Coronary artery (tissue), 2 donors: ENCODE measurements at places on chromosomes 6 and 20.

DNA sequence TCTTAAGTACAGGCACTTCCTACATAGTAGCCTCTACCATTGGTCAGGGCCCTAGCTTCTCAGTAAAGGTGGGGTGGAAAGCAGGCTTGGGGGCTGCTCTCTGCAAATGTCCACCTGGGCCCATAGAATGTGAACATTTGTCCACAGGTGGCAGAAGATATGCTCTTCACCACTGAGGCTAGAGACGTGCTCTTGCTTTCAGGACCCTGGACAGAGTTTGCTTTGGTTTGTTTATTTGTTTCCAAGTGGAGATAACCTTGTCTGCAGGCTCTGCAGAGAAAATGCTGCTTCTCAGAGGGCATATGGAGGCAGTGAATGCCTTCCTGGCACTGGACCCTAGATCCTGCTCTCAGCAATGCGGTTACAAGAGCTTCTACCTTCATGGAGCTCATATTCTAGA, 129.0 kb downstream of the F13A1 start:
- DNase-seq: no peak

- DNase-seq: no peak
Observed at GRCh38 chr6:155381673-155382337, 67.5 kb upstream of the TFB1M start.

DNA sequence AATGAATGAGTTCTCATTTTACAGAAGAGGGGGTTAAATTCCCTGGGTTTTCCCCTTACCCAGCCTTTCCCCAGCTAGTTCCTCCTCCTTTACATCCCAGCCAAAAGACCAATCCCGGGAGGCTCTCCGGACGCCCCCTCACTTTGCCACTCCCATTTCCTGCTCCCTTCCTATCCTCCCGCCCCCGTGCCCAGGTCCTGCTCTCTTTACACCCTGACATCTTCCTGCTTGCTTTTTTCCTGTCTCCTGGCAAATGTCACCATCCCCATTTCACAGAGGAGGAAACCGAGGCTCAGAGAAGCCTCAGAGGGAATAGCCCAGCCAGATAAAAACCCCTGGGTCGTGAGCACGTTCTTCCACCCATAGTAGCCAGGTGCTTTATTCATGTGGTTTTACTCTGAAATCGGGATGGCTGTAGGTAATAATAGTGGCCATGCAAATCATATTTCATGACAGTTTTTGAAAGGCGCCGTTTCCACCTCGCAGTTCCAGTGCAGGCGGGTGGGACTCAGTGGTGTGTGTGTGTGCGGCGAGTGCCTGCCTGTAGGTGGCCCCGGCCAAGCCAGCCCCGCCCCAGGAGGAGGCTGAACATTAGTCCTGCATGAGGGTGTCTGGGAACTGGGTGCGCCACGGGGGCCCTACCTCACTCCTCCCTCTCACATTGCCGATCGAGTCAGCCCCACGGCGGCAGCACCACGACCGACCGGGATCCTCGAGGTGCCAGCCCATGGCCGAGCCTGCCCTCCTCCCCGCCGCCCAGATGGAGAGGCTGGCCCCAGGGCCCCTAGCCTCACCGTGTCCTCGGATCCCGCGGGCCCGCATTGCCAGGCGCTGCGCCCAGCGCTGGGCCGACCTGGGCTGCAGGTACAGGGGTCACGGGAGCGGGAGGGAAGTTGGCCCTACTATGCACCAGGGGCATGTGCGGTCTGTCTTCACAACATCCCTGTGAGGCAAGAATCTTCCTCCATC, at the start of gene ARHGAP40:
TSS of gene ARHGAP40 (plus strand) at position 594 of the 969 bp plus-strand sequence.
- DNase-seq: no peak

GRCh38 chr6:38142178-38142902, 322.8 kb downstream of the ZFAND3 start:
- DNase-seq: no peak

DNA sequence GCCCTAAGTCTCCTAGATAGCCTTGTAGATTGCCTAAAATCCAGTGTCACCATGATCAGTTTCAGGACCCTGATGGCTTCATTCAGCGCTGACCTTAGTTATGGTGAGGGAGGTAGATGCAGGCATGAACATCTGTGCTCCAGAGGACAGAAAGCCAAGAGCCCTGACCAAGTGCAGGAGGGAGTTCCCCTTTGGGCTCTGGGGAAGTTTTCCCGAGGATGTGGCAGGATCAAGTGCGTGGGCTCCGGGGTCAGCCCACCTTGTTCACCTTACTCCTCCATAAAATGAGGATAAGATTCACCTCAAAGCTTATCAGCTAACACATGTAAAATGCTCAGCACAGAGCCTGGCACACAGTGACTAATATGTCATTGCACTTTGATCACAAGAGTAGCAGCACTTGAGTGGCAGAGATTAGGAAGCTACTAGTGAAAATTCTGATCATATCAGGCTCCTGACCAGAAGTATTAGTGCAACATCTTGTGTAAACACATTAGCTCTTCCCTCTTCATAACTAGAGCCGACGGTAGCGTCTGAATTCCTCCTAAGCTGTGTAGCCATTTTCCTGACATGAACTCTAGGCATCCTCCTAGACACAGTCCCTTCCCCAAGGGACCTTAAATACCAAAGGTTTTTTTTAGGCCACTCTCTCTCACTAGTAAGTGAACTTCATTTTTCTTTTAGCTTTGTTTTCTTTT, 125.2 kb downstream of the SULF2 start:
- DNase-seq: no peak

GRCh38 chr20:24604966-24605665, 135.7 kb downstream of the SYNDIG1 start:
- no peak for DNase-seq

DNA sequence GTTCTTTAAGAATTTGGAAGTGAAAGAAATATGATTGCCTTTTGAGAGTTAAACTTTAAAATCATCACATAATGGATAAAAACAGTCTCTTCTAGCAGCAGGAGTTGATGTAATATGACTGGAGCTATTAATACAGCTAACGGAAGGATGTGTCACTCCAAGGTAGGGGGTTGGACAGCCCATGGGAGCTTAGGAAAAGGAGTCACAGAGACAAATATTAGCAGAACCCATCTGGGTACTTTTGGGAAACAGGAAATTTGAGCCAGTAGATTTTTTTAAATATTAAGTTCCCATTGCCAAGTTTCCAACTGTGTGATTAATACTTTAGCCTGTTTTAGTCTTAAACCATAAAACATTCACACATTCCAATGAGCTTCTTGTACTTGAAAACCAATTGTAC, 164.7 kb upstream of the RIMS1 start:
- no peak for DNase-seq

GRCh38 chr20:40628877-40629276, 60.2 kb downstream of the MAFB start:
- no peak for DNase-seq

- peak; percentile 84 for DNase-seq
Observed at GRCh38 chr6:37222125-37222967, 35.2 kb upstream of the TBC1D22B start.

DNA sequence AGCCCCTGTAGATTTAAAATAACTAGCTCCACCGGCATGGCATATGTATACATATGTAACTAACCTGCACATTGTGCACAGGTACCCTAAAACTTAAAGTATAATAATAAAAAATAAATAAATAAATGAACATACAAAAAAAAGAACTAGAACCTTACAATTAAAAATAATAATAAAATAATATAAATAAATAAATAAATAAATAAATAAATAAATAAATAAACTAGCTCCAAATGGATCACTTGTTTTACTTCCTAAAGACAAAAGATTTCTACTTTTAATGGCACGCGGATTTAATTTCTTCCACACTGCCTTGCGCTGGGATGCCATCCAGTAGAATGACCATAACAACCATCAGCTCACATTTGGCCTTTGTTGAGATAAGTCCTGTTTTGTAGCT, 141.0 kb upstream of the NRSN1 start:
- no peak for DNase-seq
